ENCODE measurements at places on chromosomes 13 and 19.

DNA sequence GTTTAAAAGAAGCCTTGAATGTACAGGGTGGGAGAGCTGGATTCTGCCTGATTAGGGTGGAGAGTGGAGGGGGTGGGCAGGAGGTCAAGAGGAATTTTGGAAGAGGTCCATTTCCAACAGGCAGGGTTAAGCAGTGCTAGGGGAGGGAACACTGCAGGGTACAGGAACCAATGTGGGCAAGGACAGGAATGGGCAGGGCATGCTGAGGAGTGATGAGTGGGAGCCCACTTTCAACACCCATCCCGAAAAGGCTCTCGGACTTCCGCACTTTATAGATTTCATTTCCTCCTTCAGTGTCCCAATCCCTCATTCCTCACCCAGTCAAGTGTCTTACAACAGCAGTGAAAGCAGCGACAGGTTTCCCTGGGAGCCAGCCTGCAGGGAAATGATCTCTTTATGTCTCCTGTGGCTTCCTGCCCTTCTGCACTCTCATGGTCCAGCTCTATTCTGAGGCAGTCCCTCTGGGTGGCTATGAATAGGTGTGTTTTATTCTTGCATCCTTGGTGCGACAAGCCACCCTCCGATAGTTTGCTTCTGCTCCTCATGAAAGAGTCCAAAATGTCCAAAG is 50.5 kb upstream of the ZNF507 start:
- DNase-seq: no peak

- DNase-seq: no peak
Measured at GRCh38 chr13:24892829-24893228, 128.9 kb downstream of the RNF17 start.

GRCh38 chr19:51108805-51109146 is 567 bp upstream of the CTU1 start:
- DNase-seq: no peak

DNA sequence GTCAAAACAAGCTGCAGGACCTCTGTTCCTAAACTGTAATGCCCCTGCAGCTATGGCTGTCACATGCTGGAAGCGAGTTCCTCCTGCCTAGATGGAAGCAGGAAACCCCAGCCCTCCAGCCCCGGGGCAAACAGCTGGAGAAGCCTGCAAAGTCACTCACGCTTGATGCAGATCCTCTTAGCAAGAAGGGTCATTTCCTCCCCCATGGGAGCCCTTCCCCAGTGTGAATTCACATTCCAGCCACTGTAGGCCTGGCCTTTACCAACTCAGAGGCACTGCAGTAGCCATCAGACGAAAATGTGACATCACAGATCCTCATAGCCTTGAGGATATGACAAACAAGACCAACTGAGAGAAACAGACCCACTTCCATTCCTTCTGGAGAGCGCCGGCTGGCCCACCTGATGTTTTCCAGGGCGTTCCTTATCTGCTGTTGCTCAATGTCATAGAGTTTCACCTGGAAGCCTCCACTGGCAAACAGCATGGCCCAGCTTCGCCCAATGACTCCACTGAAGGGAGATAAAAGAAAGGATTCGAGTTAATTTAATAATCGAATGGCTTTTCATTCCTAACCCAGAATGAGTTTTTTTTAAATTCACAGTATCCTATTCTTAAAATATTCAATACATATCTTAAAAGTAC is 13.5 kb downstream of the CRYL1 start:
- DNase-seq: no peak

DNA sequence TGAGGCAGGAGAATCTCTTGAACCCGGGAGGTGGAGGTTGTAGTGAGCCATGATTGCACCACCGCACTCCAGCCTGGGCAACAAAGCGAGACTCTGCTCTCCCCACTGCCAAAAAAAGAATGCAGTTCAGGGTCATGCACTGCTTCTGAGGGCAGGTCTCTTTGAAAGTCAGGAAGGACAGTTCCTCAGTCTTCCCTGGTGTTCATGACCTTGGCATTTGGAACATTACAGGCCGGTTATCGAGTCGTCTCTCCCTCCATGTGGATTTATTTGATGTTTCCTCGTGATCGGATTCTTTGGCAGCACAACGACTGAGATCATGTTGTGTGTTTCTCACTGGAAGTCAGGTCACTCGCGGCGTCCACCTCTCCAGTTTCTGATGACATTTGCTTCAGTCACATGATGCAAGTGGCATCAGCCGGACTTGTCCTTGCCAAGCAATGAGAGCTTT is 17.2 kb downstream of the FGF21 start:
- no peak for DNase-seq
